ENCODE measurements at places on chromosomes 3 and 15. TPM values are rescaled to one million over a fixed set of nuclear protein-coding genes. Genes with fewer than 3 reads are reported as not detected.
A peak's percentile ranks its signal among the peaks of the same experiment; 100 is the strongest.

Gene BCL2A1
- total RNA-seq = not detected

Gene OIP5
- 38.0 TPM for total RNA-seq

Gene NRG4
- 0.65 TPM for total RNA-seq

DNA sequence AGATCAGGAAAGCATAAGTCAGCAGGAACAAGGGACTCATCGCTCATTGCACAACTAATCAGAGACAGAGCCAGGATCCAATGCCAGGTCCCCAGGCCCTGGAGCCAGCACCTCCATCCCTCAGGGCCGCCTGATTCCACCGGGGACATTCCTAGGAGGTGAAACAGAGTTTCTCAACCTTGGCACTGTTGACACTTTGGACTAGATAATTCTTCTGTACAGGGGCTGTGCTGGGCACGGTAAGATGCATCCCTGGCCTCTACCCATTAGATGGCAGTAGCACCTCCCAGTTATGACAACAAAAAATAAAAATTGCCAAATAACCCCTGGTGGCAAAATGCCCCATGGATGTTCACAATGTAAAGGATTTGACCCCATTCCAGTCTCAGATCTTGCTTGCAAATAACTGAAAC is 127.7 kb downstream of the MTHFS start:
- peak; percentile 3 for DNase-seq

DNA sequence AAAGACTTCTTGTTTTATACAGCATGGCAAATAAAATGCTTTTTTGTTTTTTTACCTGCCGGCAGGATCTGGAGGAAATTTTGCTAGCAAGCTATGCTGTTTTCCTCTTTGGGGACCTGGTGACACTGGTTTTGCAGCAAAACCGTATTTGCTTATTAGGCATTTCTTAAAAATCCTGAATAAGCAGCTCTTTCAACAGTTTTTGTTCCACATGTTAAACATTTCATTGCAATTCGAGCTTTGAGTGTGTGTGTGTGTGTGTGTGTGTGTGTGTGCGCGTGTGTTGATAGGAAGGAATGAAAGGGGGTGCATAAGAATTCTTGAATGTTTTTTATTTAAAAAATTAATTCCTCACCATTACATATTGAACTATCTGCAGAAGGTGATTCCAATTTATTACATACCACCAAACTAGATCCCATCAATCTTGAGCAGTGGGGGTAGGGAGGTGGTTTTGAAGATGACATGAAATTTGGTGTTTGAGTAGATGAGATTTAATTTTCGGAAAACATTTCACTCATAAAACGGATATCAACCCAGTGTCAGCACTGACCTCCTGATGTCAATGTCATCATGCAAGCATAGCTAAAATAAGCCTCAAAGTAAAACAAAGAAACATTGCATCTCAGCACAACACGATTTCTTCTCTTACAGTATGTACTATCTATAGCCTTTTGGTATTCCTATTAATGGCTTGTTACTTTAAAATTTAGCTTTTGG is 17.3 kb downstream of the ZBTB38 start:
- no peak for DNase-seq

- peak; percentile 28 for DNase-seq
Observed at GRCh38 chr15:92714077-92714476, 58.5 kb upstream of the FAM174B start.

Gene FGF12
- 4.9 TPM for total RNA-seq

- DNase-seq = peak; percentile 51
Observed at GRCh38 chr3:99780749-99781148, 36.9 kb upstream of the CMSS1 start.

GRCh38 chr3:13039213-13039896 is 33.9 kb downstream of the IQSEC1 start:
- no peak for DNase-seq

GRCh38 chr3:192039593-192039992 is 578.6 kb downstream of the PYDC2 start:
- DNase-seq = no peak

- DNase-seq = no peak
Observed at GRCh38 chr3:39067286-39067685, 15.5 kb downstream of the WDR48 start.

Gene SENP7
- total RNA-seq = 13.7 TPM

Gene ST3GAL6
- 4.0 TPM for total RNA-seq

- peak; percentile 6 for DNase-seq
Observed at GRCh38 chr3:176352716-176353334, 844.5 kb downstream of the TBL1XR1 start.

Gene FEZF2
- total RNA-seq = not detected

DNA sequence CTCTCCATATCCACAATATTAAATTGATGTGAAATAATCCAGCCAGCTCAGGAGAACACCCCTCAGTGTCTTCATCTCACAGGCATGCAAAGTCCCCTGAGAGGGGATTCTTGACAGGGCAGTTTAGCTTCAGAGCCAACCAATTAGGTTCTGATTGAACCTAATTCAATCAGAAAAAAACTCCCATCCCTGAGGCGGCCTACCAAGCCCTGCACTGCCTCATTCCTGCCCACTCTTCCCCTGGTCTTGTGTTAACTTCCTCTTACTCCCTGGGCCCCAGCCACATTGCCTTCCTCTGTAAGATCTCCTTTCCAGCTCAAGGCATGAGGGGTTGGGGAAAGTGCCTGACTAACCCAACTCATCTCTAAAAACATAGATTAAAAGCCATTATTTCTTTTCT is 46.1 kb downstream of the FRMD4B start:
- no peak for DNase-seq

Gene ARL6
- 31.3 TPM for total RNA-seq

Gene GOLIM4
- total RNA-seq = 55.2 TPM

DNA sequence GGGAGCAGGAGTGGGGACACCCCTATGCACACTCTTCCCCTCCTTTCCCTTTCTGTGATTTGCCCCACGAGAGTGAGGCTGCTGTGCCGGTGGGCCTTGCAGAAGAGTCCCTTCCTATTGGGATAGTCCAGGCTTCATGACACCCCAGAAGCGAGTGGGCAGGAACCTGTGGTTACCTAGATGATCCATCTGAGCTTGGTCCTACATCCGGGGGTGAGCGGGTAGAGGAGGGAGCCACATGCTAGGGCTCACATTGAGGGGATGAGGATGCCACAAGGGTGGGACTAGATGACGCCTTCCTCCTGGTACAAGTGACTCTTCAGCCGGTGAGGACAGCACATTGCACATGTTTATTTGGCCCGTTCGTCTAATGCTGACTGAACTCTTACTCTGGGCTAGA is 43.1 kb upstream of the ADPGK start:
- DNase-seq = no peak

Gene ATP11B
- 55.5 TPM for total RNA-seq

DNA sequence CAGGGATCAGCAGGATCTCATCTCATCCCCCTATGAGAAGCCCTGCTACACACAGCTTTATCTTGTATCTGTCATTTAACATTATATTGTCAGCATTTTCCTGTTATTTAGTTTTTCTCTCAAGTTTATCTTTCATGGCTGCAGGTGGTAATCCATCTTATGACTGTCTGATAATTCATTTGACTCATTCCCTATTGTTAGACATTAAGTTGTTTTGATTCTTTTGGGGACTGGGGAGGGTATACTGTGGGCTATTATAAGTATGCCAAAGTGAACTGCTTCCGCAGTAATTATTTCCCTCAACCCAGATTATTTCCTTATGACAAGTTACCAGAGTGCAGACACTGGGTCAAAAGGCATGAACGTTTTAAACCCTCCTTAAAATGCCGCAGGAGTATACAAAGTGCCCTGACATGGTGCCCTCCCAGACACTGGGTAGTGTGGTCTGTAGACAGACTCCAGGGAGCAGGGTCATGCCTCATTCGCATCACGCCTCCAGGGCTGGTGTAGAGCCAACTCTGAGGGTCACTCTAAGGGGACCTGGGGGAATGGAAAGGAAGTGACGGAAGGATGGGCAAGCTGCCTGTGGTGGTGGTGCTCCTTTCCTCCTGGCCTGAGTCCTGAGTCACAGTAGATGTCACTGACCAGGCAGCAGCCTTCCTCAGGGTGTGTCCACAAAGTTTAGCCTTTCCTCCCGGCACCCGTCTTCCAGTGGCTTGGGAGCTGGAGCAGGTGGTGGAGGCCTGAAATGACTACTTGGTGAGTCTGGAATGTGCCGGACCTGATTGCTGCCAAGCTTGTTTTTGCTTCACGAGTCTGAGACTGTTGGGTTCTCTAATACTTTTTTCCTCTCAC is 11.6 kb downstream of the GPR160 start:
- DNase-seq = peak; percentile 97

DNA sequence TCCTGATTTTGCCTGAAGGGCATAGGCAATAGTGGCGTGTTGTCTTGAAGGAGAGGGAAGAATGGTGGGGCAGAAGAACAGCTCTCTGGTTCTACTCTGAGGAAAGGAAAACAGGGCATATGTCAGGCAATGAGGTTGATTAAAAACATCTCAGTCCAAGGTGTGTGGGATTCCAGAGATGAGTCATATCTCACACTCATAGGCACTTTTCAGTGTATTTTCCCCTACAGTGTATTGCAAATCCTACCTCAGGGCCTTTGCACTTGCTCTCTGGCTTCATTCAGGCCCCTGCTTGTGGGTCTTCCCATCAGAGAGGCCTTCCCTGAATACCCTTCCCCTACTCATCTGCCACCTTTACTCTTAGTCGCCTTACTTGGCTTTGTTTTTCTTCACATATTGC is 107.8 kb downstream of the SLCO3A1 start:
- DNase-seq = no peak

Gene FBXL22
- not detected for total RNA-seq

- no peak for DNase-seq
Observed at GRCh38 chr3:108070356-108070755, 20.5 kb downstream of the CD47 start.

- DNase-seq = no peak
Observed at GRCh38 chr3:138196023-138196422, 8.9 kb downstream of the ARMC8 start.

DNA sequence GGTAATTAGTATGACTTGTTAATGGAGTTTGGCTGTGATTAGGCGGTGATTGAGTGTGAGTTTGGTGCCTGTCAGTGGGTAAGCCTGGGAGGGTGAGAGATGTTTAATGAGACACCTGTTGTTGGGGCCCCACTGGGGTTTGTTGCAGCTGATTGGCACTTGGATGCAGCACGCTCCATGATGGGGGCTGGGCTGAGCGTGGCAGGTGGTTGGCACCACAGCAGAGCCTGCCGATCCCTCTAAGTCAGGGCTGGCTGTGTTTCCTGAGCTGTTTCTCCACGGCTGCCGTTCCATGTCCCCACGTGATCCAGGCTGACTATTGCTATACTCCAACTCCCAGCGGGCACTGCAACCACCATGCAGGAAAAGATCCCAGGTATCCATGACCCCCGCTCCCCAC is 93.5 kb upstream of the ARRDC4 start:
- no peak for DNase-seq

GRCh38 chr15:56052395-56053045 is 59.1 kb upstream of the NEDD4 start:
- DNase-seq = peak; percentile 46

Gene TEX55
- not detected for total RNA-seq

Data from A172 (cell line).